ENCODE measurements at places on chromosomes 2 and 18.
A peak's percentile ranks its signal among the peaks of the same experiment; 100 is the strongest.

GRCh38 chr18:6271585-6271984 lies 143.1 kb downstream of the L3MBTL4 start:
- no peak for DNase-seq

DNA sequence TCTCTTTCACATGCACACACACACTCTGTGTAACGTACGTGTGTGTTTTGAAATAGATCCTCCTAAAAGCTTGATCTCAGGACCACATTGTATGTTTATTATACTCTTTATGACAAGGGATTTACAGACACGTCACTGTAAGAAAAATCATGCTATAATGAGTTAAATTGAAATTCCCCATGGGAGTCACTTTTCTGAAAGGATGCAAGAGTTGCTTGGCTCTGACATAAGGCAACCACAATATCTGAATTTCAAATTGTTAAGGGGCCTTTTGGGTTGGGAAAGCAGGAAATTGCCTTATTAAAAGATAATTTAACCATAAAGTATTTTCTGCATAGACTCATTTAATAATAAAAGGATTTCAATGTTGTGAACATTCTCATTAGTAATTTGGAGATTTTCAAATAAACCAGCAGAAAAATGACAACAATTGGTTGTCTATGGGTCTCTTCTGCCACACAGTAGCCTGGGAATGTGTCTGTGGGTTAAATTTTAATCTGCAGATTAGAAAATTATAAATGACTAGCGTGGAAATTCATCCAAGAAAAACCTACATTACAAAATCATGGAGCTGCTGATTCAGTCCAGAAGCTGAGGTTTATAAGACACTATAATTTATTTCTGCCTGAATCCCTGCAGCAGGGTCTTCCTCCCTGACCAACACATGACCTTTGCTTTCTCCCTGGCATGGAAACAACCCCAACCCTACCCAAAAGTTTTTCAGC lies 75.9 kb upstream of the PID1 start:
- DNase-seq: no peak

DNA sequence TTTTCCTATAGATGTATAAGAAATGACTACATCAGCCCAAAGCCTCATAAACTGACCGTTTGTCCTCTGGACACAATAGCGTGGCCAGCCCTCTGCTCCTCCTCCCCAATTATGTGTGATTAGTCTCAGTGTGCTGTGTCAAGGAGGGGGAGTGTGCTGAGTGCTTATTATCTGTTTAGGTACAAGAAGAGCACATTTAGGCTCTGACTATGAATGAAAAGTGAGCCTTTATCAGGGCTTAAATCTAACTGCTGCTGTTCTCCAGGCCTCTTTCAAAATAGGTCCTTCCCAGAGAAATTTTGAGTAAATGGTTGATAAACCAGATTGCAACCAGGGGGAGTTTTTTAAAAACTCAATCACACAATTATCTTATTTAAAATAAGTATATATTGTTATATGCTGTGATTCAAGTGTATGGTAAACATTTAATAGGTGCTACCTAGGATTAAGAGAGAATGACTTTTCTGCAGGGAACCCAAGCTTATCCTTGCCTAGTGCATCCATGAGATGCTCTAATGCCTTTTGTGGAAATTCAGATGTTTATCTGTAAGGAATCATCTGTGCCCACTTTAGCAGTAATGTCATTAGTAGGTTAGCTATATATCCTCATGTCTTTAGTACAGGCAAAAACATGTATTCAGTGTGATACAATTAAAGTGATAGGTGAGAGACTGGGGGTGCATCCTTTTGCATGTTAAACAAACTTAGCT lies 168.7 kb upstream of the SIX3 start:
- no peak for DNase-seq

- no peak for DNase-seq
Observed at GRCh38 chr2:208013285-208014178, 11.8 kb downstream of the PLEKHM3 start.

DNA sequence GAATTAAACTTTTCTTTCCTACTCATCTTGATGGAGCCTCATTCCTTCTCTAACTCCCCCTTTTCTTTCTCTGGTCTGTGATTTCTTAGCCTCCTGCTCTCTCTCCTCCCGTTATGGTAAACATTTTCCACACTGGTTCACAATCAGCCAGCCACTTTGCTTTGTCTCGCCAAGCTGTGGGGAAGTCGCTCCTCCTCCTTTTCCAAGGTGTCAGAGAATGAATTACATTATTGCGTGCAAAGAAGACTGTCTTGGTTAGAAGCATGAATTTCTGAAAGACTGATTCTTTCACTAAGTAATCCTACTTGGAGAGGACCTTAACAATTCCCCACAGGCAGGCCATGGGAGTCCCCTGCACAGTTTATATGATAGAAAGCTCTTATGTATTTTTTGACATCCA lies 46.1 kb downstream of the RASGRP3 start:
- DNase-seq: no peak

DNA sequence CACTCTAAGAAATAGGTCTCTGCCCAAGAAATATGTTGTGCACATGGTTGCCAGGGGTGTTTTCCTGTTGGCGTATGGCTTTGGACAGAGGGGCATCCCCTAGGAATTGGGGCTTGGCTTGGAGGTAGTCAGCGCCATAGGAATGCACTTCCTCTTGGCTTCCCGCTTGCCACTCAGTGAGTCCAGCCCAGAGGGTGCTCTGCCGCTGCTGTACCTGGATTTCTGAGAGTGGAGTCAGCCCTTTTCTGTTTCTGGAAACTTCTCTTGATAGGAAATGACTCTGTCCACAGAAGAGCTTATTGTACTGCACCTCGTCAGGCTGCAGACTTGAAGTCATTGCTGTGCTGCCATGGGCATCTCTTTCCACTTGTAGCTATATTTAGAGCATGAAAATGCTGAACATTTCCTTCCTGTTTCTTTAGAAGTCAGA lies 116.7 kb upstream of the MGAT5 start:
- no peak for DNase-seq

DNA sequence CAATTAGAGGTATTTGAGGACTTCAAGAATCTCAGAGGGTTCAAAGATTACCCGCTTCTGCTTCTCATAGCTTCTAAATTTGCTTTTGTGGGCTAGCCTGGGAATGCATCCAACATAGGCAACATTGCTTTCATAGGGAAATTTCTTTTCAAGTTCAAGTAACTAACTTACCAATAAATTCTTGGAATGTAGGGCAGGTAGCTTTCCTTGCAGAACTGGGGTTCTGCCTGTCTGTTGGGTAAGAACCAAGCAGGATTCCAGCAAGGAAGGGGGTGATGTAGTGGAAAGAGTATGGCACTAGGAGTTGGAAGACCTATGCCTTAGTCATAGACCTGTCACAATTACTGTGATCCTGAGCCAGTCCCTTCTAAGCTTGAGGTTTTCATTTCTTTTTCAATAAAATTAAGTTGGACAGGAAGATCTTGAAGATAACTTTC lies 164.1 kb downstream of the FHOD3 start:
- no peak for DNase-seq

- no peak for DNase-seq
Observed at GRCh38 chr2:170925923-170926322, 3.1 kb upstream of the GORASP2 start.

GRCh38 chr2:153214337-153214736 lies 264.2 kb downstream of the RPRM start:
- DNase-seq: no peak

DNA sequence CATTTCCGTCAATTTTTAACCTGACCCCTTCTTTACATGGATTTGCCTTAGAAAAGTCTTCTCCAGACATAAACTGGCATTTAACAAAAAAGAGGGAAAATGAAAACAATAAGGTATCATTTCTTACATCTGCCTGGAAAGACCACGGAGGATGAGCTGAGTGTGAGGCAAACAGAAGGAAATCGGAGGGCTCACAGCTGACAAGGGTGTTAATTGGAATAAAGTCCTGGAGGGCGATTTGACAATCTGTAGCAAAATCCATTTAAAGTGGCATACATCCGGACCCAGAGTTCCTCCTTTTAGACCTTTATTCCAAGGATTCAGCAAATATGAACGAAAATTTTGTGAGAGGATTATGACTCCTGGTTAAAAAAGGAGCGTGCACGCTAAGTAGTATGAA lies 179.7 kb upstream of the COPS8 start:
- no peak for DNase-seq

- DNase-seq: no peak
Observed at GRCh38 chr2:62660582-62661262, 44.8 kb upstream of the EHBP1 start.

DNA sequence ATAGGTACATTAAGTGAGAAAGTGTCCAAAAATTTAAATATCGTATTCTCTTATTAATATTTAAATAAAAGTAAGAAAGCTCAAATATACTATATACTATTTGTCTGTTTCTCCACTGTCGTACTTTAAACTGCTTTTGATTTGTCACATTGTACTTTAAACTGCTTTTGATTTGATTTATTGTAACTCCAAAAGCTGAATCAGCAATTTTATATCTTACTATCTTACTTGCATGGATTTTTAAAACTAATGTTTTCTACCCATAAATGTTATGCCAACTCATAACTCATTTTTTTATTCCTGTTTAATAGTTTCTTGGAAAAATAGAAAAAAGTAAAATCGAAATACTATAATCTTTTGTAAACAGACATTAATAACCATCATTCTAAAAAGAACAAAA lies 1128.2 kb upstream of the ACVR2A start:
- no peak for DNase-seq

DNA sequence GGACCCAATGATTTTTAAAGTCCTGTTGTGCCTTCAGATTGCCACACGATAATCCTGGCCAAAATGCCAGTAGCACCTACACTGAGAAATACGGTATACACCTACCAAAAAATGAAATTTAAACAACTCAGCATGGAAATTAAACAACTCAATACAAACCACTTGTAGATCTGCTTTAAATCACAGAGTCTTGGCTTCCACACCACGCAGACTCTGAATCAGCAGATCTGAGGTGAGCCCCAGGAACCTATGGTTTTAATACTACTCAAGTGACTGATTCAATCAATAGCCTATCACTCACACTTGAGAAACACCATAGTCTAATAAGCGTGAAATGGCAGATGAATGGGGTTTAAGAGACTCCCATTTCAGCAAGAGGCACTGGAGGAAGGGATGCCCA lies 46.9 kb downstream of the MAP4K3 start:
- DNase-seq: no peak

DNA sequence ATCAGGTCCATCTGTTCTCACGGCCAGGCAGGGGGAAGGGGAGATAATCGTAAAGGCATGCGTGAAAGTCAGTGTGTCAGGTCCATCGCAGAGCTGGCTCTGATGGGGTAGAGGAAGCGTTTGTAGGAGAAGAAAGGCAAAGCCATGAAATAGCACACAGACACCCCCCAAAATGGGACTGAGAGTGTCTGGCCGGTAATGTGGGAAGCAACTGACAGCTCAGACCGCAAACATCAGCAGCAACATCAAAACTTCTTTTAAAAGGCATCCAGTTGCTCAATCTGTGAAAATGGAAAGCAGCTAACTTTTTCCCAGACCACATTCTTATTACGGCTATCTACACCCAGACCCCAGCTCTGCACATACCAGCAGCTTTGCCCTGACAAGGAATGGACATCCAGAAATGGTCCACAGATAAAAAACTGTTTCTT lies 232.6 kb downstream of the EN1 start:
- DNase-seq: no peak

DNA sequence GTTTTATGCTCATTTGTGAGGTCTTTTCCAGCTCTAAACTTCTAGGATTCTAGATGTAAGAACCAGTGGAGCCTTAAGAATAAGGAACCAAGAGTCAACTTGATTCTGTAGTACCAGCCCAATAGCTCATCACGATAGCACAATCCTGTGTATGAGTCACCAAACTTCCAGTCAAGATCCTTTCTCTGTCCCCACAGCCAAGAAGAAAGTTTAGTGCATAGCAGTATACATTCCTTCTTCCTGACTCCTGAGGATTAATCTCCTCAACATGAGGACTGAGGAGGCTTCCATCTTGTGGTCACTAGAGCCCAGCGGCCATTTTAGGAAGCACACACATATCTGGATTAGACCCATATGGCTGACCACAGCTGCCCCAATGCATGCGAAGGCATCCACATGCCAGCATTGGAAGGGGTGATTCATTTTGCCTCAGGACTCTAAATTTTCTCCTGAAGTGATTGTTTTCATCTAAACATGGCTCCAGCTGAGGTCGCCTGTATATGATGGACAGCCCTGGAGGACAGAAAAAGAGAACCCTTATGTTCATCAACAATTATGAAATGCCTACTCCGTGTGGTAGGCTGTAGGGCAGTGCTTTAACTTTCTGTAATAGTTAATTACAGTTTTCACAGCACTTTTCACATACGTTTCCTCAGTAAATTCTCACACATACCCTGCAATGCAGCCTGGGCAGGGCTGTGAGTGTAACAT lies 53.5 kb downstream of the RASGRP3 start:
- no peak for DNase-seq

GRCh38 chr2:238716171-238716570 lies 131.7 kb upstream of the TWIST2 start:
- no peak for DNase-seq

- DNase-seq: peak; percentile 49
Observed at GRCh38 chr2:28956415-28956826, 24.7 kb upstream of the TOGARAM2 start.

DNA sequence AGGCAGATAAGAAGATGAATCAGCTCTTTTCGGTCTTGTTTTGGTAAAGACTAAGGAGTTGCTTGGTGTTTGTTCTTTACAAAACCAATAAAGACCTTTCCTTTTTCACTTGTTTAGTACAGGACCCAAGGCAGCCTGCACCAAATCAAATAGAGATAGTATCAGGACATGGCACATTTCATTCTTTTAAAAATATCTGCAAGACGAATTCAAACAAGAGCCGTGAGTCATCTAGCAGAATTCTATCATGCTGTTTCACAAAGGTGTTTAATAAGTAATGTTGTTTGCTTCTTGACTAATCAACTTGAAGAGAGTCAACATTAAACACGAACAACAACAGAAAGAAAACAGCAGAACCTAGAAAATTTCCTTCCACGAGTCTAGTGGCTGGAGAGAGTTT lies 102.8 kb upstream of the TTN start:
- DNase-seq: no peak

DNA sequence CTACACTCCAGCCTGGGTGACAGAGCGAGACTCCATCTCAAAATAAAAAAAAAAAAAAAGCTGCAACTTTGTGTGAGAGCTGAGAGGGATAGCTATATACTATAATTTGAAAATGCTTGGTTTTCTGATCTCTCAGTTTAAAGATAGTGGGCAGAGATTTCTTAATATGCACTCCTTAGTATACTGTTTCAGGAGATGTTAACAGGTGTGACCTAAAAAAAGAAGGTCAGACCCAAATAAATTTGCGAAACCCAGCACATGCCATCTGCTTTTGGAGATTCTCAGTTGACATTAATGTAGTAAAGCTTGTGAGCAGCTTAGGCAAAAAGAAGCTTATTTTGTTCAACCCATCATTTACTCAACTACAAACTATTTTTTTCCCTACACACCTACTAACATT lies 37.4 kb downstream of the ZC3H6 start:
- no peak for DNase-seq

DNA sequence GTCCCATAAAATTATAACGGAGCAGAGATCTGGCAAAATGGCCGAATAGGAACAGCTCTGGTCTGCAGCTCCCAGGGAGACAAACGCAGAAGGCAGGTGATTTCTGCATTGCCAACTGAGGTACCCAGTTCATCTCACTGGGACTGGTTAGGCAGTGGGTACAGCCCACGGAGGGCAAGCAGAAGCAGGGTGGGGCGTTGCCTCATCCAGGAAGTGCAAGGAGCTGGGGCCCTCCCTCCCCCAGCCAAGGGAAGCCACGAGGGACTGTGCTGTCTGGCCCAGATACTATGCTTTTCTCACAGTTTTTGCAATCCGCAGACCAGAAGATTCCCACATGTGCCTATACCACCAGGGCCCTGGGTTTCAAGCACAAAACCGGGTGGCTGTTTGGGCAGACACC lies 22.8 kb downstream of the ICA1L start:
- no peak for DNase-seq
